Activated CD8-positive, alpha-beta memory T cell treated with anti-CD3 and anti-CD28 coated beads for 1 hour (primary cell): ENCODE measurements at places on chromosomes 13 and 19.

DNA sequence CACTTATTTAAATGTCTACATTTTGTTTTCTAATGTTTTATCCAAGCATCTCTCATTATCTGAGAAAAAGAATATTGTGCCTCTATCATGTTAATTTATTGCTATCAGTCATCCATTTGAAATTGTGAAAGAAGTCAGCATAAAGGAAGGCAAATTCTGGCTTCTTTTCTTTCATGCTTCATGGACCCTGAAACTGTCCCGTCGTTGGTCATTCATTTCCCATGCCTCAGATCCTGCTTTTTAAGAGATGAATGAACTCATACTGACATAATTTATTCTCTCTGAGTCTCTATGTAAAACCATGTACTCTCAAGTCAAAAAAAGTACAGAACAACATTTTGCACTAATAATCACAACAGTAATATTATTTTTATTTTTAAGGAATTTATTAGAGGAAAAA lies 2512.0 kb downstream of the PCDH9 start:
- no peak for DNase-seq

DNA sequence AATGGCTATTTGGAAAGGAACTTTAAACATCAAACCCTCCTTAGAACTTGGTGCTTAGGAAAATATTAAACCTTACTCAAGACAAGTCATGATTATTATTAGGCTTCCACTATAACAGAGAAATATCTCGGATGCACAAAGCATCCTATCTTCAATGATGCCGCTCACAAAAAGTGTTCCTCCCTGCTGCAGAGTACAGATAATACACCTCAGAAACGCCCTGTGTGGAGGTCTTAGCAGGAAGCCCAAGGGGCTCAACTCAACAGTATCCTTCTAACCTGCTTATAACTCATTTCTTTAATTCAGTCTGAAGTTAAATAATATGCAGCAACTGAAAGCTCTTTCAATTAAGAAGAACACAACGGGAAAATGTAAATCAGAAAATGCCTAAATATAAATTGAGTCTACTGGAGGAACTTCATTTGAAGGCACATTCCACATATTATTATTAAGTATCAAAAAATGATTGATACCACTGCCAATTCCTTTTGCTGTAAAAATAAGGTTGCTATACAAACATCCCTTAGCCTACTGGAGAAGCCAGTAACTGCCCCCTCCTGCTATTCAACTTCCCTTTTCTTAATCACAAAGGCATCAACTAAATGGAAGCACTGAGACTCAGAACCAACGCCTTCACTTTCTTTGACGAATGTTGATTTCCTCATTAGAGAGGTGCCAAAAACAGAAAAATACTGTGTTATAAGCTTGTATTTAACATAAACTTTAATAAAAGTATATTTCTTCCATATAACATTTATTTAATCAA lies 12.0 kb downstream of the ELF1 start:
- no peak for DNase-seq

DNA sequence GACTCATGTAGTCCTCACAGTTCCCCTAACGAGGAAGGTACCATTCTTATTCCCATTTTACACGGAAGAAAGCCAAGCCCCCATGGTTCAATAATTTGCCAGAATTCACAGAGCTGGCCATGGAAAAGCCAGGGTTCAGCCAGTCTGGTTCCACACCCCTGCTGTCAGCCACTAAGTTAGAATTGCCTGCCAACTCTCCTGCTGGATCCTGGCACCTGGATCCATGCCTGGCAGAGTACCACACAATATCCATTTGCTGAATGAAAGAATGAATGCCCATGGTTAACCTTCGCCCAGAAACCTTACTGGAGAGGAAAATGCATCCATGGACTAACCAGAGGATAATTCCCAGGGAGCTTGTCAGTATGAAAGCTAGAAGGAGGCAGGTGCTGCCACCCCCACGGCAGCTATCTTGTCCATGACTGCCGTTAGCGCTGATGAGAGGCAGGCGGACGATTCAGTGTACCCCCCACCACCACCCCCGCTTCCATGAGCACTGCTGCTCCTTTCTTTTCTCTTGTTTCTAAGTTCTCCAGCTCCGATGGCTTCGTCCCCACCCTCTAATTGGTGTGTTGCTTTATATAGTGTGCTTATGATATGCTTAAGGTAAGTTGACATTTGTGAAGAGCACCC lies 114.5 kb downstream of the SLC7A1 start:
- DNase-seq: no peak

DNA sequence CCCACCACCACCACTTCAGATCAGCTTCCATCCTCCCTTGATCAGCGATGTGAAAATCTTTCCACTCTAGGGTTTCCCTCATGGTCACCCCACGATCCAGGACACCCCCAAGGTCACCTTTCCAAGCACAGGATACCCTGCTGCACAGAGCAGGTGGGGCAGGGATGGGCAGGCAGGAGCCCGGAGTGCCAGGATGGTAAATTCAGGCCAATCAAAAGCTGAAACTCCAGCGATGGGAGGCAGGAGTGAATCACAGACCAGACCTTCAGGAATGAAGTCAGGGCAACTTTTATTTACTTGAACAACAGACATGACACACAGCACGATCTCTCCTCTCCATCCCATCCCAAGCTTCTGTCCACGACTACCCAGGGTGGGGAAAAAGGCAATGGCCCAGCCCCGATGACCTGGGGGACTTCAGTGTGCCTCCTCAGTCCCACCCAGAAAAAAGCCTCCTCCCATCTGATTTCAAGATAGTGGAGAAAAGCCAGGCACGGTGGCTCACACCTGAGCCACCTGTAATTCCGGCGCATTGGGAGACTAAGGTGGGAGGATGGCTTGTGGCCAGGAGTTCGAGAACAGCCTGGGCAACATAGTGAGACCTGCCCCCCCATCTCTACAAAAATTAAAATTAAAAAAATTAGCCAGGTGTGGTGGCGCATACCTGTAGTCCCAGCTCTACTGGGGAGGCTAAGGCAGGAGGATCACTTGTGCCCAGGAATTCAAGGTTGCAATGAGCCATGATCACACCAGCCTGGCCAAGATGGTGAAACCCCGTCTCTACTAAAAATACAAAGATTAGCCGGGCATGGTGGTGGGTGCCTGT lies 39.2 kb downstream of the ZSWIM4 start:
- no peak for DNase-seq
